ENCODE measurements at places on chromosomes 11 and 22. TPM values are rescaled to one million over a fixed set of nuclear protein-coding genes. Genes with fewer than 3 reads are reported as not detected.

Gene MPEG1
- 1.7 TPM for total RNA-seq

Gene LRRC55
- 24.8 TPM for total RNA-seq

Gene FAM118A
- total RNA-seq, result 10.8 TPM

Gene RTN4RL2
- 1.2 TPM for total RNA-seq

Gene BACE1
- 30.7 TPM for total RNA-seq

Gene YAP1
- 17.2 TPM for total RNA-seq

Gene TMEM126A
- total RNA-seq, result 22.9 TPM

Gene TSPAN18
- 19.9 TPM for total RNA-seq

Gene BLID
- total RNA-seq, result 5.9 TPM

Gene KDELR3
- 1.5 TPM for total RNA-seq

Gene ALDH3B1
- 0.49 TPM for total RNA-seq

Gene OR52N4
- 0.25 TPM for total RNA-seq

Gene SULT4A1
- 35.2 TPM for total RNA-seq

Gene PRG2
- not detected for total RNA-seq

Gene NPAS4
- 10.1 TPM for total RNA-seq

Gene MUC5AC
- total RNA-seq, result 0.25 TPM

Gene HBB
- 155 TPM for total RNA-seq

Gene OR5F1
- not detected for total RNA-seq

Gene C1QTNF4
- 16.7 TPM for total RNA-seq

Gene DUSP8
- 7.6 TPM for total RNA-seq

Gene PAX6
- 17.0 TPM for total RNA-seq

Gene MMP8
- 0.25 TPM for total RNA-seq

Gene SERPING1
- 11.3 TPM for total RNA-seq

Gene HBE1
- total RNA-seq, result 0.98 TPM

Gene SAA4
- total RNA-seq, result not detected

Gene CAPN5
- total RNA-seq, result 12.3 TPM

Gene SYCE3
- not detected for total RNA-seq

Gene RABL2B
- 13.3 TPM for total RNA-seq

Gene SLC22A12
- total RNA-seq, result not detected

Gene FGF19
- total RNA-seq, result not detected

Gene EFCAB6
- 7.6 TPM for total RNA-seq

Gene RFPL1
- total RNA-seq, result not detected

Gene CADM1
- 142 TPM for total RNA-seq

Gene PACSIN3
- 3.4 TPM for total RNA-seq
